ENCODE measurements at places on chromosomes 12 and 14.

DNA sequence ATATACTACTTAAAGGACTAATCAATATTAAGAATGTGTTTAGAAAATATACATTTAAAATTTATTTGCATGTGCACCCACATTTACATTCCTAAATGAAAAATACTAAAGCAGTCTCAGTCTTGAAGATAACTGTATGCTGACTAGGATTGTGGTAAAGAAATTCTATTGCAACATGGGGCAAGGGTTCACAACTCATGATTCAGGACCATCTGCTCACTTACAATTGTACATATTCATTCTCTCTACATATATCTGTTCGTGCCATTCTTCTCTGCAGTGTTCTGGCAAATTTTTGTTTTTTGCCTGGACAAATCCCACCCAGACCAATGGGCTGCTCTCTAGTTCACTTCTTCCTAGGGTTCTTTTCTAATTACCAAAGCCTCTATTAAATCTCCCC lies 417.2 kb upstream of the NOVA1 start:
- DNase-seq, result no peak

- DNase-seq, result no peak
These were observed 5.8 kb upstream of the KRT80 start for GRCh38 chr12:52197371-52198231.

DNA sequence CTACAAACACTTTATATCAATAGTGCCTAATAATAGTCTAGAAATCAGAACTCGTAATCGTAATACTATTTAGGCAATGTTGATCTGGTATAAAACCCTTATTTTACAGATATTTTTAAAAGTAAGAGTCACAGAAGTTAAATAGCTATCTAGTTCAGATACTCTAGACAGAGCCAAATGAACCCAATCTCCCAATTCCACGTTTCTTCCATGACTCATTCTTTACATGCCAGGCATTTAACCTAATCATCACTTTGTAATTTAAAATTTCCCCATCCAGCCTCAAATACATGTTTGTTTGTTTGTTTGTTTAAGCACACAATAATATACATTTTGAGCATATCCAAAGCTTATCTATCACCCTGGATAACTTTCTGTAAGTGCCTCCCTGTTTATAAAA lies 36.4 kb upstream of the GARIN6 start:
- no peak for DNase-seq

- no peak for DNase-seq
These were observed 159.5 kb downstream of the ETV6 start for GRCh38 chr12:11808931-11809330.

- no peak for DNase-seq
These were observed 73.4 kb upstream of the CLEC14A start for GRCh38 chr14:38329246-38329645.

GRCh38 chr12:130956456-130957303 lies 3.0 kb downstream of the ADGRD1 start:
- DNase-seq, result no peak

GRCh38 chr12:6538420-6539313 lies 4.3 kb downstream of the GAPDH start:
- no peak for DNase-seq

GRCh38 chr12:126362964-126363363 lies 1297.7 kb downstream of the AACS start:
- no peak for DNase-seq

GRCh38 chr14:81285245-81285644 lies 64.5 kb upstream of the GTF2A1 start:
- DNase-seq, result no peak
